GDM1 (cell line): ENCODE measurements at places on chromosomes 7 and 10.

DNA sequence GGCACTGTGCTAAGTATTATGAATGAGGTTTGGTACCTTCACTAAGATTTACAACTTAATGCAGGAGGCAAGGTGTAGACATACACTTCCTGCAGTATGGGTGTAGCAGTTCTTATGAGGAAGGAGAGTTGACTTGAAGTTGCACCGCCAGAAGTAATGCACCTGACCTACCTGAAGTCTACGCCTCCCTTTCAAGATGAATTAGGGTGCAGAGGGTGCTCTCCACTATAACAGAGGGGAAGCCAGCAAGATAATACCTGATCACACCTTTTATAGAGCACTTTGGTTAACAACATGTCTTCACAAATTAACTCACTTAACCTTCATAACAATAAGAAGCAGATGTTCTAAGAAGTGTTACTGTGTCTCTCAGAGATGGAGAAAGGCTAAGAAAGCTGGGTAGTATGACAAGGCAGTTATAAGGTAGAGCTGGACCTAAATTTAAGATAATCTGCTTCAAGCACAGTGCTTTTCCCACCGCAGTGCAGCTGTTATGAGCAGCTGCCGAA, 552 bp upstream of the RAB18 start:
- DNase-seq: no peak

DNA sequence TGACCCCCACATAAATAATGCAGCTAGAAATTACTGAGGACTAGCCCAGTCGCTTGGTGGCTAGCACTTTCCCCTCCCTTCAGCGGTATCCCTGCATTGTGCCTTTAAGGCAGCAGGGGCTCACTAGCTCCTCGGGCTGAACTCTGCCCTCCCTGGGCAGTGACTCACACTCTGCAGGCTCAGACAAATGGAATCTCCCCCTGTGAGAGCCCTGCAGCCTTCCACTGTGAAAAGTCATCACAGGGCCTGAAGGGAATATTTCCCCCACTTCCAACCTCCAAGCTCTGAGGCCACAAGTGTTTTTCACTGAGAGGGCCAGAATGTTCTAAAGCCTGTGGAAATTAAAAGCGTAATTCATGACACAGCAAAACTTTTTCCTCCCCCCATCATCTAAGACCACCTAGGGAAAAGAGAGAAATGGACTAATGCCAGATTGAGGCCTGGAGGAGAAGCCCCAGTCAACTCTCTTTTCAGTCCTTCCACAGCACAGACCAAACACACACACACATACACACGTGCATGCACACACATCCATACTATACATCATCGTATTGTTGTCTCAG, 93.6 kb upstream of the COL1A2 start:
- DNase-seq: no peak

GRCh38 chr7:7424151-7424873, 111.4 kb downstream of the COL28A1 start:
- peak; percentile 33 for DNase-seq

DNA sequence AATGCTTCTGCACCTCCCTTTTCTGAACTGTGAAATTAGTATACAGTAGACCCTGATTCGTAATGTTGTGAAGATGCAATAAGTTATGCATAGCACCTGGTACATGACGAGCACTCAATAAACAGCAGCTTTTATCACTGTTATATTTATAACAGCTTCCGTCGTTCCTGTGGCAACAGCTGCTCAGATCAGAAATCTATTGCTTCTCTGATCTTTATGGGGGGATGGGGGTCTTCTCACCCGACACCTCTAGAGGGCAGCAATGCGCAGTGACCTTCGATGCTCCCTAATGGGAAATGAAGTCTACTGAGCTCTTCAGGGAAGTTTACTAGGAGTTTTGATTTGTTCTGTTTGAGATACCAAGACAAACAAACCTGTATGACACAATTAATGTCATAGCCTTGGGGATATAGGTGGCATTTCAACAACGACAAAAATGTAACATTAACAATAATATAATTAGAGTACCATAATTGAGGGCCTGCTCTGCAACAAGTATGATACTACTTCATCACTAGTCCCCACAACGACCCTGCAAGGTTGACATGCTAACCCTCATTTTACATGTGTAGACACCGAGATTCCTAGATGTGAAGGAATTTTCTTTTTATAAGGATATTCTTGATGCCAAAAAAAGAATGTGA, 289.6 kb downstream of the SFMBT2 start:
- DNase-seq: peak; percentile 61

DNA sequence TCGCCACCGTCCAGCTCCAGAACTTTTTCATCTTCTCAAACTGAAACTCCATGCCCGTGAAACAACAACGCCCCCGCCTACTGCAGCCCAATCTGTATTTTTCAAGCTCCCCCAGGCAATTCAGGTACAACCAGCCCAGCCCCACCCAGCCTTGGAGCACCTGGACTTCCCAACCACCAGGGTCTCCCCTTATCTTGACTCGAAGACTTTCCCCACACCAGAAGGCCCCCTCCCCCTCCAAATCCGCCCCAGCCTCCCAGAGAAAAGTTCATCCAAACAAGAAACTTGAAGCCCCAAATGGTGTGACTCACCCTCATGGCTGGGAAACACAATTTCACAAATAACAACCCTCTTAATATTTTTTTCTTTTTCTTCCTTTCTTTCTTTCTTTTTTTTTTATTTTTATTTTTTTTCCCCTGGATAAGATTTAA, 10.6 kb downstream of the ZCCHC24 start:
- DNase-seq: no peak

- DNase-seq: no peak
Observed at GRCh38 chr7:42236976-42237810, at the start of gene GLI3. Gene GLI3, minus strand, starts transcription at chr7:42237209. Its CDS starts 13,956 bp downstream, at chr7:42223253.

- DNase-seq: no peak
Observed at GRCh38 chr10:61592581-61592980, 70.1 kb upstream of the CABCOCO1 start.

DNA sequence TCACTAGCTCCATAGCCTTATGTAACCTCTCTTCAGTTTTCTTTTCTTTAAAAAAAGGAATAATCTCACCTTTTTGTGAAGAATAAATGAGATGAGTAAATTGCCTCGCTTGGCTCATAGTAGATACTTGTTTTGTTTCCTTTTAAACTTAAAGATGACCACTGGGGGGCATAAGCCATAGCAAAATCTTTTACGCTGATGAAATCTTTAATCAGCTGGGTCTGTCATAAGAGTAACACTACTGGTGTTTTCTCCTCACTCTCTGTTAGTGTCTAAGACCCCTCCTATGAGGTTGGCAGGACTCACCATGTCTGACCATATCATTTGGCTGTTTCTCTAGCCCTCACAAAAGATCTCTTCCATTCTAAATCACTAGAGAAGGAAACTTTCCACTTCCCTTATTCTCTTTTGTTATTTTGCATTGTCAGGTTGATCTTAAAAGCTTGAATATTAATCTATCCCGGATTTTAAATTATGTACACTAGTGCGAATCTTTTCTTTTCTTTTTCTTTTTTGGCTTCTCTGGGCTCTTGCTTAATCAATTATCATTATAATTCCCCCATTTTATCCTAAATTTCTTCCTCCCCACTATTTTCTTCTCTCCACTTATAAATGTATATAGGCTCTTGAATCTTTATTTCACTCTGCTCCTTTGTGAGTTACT, 12.5 kb downstream of the STAG3 start:
- no peak for DNase-seq

GRCh38 chr7:47847207-47847606, 101.1 kb downstream of the PKD1L1 start:
- DNase-seq: no peak

DNA sequence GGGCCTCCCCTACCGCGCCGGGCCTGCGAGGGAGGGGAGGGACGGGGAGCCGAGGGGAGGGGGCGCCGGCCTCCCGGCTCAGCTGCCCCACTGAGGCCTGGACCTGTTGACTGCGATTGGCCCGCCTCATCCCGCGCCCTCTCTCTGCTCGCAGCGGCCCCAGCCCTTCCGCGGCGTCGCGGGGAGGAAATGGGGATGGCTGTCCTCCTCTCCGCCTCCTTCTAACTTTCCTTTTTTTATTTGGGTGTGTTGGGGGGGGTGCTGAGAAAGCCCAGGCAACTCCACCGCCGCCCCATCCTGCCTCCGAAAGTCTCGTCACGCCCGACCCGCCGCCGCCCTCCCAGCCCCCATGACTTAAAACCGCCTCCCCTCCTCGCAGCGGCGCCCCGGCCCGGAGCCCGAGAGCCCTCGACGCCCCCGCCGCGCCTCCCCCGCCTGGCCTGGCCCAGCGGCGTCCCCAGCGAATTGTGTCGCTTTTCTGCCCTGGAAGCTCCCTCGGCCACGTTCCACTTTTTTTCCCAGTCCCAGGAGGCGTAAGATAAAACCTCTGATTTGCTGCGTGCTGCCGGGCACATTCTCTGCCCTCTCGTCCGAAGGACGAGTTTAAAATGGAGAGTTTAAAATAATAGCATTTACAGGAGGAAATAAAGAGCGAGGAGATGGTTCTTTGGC, 842 bp upstream of the SKIDA1 start:
- DNase-seq: peak; percentile 89

DNA sequence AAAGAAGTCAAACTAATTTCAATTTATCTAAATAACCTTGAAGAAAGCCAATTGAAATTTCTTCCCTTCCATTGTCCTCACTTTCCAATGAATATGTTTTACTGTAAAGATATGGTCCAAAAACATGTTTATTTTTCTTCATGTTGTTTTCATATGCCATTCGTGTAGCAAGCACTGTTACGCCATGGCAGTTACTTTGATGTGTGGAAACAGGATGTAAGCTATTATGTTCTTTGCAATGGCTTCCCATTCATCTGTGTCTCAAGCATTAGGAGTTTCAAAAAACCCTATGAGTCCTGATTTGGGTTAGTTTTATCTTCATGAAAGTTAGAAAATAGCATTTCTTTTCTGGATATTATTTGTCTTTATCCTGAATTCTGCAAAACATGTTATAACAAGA, 31.0 kb downstream of the GPR141 start:
- DNase-seq: no peak

GRCh38 chr7:87604264-87604663, 3.6 kb upstream of the ABCB1 start:
- DNase-seq: no peak

DNA sequence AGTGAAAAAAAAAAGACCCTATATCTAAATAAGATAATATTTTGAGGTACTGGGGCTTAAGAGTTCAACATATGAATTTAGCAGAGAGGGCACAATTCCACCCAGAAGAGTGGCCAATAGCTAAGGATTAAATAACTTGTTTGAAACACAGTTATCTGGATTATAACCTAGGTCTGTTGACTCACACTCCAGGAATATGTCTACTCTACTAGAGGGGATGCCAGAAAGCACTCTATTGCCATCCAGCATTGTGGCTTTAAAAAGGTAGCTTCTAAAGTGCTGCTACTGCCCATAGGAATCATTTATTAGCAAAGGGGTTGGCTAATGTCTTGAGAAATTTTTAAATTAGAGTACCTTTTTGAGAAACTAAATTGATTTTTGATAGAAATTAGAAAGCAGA, 102.2 kb downstream of the PPP1R3A start:
- no peak for DNase-seq

GRCh38 chr10:65320236-65321026, 1605.4 kb upstream of the LRRTM3 start:
- no peak for DNase-seq

DNA sequence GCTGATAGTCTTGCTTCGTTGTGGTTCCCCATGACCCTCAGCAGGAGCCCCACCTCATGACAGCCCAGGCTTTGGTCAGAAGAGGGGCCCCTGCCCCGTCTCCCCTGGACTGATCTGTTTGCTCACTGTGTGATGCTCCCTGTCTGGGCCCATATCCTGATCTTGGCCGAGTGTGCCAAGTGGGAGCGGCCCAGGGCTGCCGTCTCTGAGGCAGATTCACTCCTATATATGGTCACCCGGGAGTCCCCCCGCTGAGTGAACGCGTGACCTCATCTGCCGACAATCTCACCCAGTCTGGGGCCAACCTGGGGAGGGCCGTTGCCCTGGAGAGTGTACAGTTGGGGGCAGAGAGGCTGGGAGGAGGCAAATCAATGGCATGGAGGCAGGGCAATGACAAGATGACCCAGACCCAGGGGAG, 34.5 kb downstream of the PPIF start:
- DNase-seq: no peak

- no peak for DNase-seq
Observed at GRCh38 chr10:6815346-6815745, 235.3 kb upstream of the PRKCQ start.

DNA sequence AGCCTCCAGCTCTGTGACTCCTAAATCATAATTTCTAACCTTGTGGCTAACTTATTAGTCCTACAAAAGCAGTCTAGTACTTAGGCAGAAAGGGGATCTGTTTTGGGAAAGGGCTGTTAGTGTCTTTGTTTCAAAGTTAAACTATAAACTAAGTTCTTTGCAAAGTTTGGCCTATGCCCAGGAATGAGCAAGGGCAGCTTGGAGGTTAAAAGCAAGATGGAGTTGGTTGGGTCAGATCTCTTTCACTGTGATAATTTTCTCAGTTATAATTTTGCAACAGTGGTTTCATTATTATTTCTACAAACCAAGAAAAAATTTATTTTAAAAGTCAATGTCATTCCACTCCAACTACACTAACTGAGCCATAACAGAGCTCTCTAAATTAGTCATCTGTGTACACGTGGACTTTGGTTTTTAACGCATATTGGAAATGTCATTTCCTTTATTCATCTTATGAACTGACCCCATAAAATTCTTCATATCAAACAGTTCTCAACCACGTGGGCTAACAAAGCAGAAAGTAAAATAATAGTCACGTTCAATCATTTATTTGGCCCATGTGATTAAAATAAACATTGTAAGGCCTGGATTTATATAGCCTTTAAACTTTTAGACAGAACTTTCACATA, 143.2 kb upstream of the C7orf33 start:
- DNase-seq: no peak

DNA sequence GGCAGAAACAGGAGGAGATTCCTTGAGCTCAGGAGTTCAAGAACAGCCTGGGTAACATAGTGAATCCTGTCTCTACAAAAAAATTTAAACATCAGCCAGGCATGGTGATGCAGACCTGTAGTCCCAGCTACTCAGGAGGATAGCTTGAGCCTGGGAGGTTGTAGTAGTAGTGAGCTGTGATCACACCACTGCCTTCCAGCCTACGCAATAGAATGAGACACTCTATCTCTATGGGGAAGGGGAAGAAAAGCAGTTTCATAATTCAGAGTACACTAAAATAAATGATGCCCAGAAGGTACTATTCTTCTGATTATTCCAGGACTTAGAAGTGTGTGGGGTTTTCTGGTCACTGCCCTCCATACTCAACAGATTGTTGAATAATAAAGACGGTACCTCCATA, 177.3 kb downstream of the KMT2E start:
- no peak for DNase-seq

DNA sequence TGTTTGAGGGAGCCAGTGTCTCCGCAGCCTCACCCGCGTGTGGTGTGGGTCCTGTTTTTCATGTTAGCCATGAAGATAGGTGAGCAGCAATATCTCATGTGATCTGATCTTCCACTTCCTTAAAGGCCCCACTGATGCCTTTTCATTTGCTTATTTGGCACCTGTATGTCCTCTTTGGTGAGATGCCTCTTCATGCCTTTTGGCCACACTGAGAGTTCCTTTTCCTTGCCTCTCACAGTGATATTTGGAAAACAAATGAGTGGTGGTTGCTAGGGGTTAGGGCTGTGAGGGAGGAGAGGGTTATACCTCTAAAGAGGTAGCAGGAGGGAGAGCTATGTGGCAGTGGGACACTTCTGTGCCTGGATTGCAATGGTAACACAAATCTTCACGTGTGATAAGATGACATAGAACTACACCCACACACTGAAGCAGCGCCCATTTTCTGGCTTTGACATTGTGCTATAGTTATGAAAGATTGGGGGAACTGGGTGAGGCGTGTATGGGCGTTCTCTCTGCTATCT, 90.4 kb upstream of the TNS3 start:
- no peak for DNase-seq
